ENCODE measurements at places on chromosomes 2 and 18.

DNA sequence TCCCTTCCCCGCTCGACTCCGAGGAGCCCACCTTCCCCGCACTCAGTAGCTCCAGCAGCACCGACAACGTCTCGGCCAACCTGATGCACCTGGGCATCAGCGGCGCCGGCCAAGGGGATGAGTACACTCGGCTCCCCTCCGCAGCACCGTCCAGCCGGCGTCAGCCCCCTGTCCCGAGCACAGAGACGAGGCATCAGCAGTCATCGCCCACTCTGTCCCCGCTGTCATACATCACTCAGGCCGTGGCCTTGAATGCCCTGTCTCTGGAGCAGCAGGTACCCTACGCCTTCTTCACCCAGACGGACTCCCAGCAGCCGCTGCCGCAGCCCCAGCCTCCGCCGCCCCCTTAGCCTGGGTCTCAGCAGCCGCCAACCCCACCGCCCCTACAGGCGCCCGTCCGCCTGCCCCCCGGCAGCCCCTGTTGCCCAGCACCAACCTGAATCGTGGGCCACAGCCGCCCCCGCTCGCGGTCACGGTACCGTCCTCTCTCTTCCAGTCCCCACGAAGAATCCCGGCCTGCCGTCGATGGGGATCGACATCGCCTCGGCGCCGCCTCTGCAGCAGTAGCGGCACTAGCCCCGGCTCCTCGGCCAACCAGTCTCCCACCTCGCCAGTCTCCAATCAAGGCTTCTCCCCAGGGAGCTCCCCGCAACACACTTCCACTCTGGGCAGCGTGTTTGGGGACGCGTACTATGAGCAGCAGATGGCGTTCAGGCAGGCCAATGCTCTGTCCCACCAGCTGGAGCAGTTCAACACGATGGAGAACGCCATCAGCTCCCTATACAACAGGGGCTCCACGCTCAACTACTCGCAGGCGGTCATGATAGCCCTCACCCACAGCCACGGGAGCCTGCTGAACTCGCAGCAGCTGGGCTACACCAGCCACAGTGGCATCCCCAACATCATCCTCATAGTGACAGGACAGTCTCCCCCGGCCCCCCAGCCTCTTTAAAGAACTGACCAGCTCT lies 1195.9 kb upstream of the CHAC2 start:
- DNase-seq = no peak

- DNase-seq = no peak
Measured at GRCh38 chr2:23209059-23209458, 175.9 kb upstream of the KLHL29 start.

- no peak for DNase-seq
Measured at GRCh38 chr2:30253873-30254684, 22.7 kb downstream of the LBH start.

- no peak for DNase-seq
Measured at GRCh38 chr2:550860-551567, 126.2 kb downstream of the TMEM18 start.

GRCh38 chr2:30713698-30714097 lies 93.5 kb downstream of the CAPN13 start:
- DNase-seq = no peak

- DNase-seq = no peak
Measured at GRCh38 chr2:113967272-113967671, 77.4 kb downstream of the ACTR3 start.

Measured in SW480 (cell line).